ENCODE measurements at places on chromosomes 2 and 18.

DNA sequence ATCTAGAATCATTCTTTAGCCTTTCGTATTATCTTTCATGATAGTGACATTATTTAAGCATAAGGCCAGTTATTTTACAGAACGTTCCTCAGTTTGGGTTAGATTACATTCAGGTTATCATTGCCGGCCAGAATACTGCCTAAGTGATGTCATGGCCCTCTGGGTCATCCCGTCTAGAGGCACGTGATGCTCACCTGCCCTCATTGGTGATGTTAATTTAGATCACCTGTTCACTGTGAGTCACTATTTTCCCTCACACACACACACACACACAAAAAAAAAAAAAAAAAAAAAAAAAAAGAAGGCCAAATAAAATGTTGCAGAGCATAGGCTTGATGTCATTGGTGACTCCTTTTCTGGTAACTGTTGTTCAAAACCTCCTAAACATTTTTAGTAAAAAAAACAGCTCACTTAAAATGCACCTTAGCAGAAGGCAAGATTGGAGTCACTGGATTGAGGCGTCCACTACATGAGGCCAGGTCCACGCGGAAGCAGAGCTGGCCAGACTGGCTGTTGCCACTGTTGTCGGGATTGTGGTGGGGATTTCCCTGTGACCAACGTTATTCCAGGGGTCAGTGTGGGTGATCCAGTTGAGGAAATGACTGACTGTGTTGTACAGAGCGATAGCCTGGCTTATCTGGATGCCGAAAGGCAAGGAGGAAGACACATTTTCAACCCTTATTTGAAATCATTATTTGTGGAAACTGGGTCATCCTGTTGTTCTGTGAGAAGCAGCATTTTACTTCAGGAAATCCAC, 52.1 kb upstream of the CNGA3 start:
- DNase-seq: no peak

DNA sequence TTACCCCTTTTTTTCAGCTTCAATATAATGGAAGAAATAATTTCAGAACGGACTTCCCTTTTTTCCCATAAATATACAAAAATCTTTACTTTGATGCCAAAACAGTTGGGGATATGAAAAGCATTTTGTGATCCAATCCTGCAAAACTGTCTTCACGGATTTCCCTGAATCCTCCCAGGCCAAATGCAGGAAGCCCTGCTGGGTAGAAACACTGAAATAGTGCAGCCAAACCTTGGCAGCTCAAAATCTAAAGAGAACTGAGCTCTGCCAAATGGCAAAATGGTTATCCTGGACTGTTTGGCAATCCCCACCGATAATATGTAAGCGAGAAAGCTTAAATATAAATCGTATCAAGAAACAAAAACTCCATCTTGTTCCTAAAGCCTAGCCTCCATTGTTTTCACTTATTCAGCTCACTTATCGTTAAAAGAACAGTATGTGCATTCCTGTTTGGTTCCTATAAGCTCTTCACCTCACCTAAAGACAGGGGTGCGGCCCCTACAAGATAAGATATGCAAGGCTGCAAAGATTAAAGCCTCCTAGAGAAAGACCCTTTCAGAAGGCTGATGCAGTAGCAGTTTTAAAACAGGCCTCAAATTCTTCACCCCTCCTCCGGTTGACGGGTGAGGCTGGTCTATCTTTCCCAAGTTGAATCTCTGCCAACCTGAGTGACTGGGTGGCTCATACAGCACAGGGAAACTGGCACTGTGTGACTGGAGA, 48.6 kb downstream of the LAMA1 start:
- DNase-seq: no peak

DNA sequence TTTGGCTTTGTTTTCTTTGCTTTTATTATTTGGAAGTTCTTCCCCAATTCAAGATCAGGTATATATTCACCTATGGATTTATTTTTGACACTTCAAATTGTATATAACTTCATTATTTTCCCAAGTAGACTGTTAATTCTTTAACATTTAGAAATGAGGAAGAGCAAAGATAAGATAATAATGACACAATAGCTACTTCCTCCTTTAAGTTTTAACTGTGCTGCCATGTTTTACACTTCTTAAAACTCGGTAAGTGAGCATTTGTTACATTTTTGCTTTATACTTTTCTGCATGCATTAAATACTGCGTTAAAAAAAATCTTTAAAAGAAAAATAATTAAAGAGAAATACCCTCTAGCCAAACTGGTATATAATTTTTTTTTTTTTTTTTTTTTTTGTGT, 32.5 kb downstream of the SLC66A3 start:
- no peak for DNase-seq

DNA sequence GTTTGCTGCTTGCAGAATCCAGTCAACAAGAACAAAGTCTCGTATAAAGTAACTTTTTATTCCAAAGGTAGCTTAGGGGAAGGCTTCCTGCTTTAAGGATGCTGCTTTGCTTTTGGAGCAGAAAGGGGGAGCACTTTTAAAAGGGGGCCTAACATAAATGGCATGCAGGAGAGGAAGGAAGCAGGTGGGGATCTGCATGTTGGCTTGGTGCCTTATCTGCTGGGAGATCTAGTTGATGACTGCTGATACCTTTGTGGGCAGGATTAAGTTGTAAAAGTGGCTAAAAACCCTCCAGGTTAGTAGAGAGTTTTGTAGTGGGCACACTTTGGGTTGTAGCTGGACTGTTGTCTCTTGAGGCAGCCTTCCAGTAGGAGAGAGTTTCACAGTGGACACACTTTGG, 22.5 kb downstream of the UBR3 start:
- DNase-seq: no peak

DNA sequence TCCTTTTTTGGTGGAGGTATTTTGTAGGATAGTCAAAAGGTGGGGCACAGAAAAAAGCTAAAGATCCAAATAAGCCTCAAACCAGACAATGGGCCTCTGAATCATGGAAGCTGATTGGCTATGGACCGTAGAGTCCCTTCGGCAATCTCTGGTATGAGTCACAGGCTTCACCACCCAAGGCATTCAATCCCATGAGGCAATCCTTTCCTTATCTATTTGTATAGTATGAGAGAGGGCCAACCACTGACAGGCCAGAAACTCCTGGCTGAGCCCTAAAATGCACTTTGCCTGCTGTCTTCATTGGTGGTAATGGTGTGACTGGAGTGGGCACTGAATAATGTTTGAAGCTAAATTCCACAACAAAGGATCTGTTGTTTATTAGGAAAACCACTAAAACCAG, 38.7 kb upstream of the MEX3C start:
- no peak for DNase-seq

- DNase-seq: no peak
Measured at GRCh38 chr2:95376311-95377215, 25.9 kb upstream of the FAHD2A start.

DNA sequence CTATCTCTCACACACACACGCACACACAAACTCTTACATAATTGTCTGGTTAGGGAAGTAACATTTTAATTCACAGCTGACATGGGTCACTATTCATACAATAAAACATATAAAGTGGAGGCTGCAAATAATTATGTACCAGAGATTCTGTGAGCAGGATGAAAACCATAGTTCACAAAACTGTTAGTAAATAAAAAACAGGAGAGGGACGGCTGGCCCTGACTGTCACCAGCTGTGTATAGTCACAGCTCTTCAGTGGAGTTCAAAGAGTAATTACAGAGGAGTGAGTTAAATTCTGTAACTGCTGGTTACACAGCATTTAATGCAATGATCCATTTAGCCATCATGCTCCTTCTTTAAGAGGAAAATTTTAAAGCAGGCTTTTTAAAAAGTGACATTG, 76.9 kb downstream of the NRXN1 start:
- DNase-seq: no peak

DNA sequence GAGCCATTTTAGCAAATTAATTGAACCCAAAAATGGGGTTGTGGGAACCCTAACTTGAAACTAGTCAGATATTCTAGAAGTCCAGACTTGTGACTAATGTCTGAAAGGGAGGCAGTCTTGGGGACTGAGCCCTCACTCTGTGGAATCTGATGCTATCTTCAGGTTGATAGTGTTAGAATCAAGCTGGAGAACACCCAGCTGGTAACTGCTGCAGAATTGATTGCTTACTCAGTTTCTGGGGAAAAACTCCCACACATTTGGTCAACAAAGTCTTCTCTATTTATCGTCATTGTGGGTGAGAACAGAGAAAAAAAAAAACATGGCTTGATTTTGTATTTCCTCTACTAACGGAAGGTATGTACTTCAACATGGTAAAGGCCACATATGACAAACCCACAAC, 1925.8 kb upstream of the CELF4 start:
- no peak for DNase-seq

DNA sequence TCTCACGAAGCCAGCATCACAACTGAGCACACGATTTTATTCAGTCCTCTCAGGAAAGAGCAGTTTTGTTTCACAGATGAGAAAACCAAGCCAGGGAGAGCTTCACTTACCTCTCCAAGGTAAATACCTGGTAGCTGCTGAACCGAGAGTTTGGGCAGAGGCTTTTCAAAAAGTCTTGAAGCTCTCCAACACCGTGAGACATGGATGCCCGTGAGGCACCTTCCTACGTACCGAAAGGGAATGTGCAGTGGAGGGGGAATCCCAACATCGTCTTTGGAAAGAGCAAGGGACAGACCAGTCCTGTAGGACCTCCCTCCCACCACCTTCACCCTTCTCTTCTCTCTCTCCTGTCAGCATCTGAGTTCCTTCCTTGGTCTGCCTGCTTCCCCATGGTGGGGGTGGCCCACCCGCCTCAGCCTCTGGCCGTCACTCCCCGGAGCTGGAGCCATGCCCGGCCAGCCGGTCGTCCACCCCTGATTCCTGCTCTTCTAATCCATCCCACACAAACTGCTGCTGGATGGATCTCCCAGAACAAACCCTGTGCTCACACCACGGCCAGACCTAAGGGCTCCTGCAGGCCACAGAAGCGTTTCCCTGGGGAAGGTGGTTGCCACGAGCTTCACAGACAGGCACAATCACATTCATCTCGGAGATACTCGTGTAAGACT, 97.3 kb upstream of the SNTG2 start:
- no peak for DNase-seq

DNA sequence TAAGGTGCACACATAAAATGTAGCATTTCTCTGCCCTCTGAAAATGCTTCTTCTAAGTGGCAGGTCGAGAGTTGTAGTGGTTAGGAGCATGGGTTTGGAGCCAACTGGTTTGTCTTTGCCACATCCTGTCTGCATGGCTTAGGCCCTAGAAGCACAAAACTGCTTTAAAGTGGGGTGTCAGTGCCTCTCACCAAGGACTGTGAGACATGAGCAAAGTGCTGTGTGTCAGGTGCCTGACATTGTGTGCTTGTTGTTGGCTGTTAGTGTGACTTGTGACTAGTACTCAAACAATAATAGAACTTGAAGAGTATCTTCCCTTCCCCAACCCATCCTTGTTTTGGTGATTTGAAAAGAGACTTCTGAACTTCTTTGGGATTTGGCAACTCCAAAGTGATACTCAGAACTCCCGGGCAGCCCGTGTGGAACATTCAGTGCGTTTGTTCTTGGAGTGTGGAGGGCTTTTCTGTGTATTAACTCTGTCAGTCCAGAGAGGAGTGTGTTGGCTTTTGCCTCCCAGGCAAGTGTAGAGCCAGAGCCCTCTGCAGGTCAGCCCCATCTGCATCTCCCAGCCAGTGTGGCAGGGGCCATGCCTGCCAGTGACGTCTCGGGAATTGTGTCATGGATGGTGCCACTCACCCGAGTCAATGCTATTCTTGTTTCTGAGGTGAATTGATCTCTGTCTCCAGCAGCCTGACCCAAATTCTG, 5.0 kb downstream of the MGAT5 start:
- peak; percentile 22 for DNase-seq

DNA sequence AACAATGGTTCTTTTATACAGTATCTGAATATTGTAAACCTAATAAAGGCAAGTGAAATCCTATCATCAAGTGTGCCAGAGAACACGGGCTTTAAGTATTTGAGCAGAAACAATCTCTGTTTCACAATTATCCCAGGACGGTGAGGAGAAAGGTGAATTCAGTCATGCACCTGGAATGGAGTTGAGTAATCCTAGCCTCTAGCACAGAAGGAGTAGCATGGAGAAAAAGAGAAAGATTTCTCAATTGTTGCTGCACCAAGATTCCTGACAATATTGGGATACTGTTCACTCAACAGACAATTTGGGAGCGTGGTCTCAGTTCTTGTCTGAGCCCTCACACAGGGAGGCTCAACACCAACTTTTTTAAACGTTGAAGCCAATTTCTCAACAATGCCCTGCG, 510.6 kb downstream of the SOX11 start:
- DNase-seq: no peak

DNA sequence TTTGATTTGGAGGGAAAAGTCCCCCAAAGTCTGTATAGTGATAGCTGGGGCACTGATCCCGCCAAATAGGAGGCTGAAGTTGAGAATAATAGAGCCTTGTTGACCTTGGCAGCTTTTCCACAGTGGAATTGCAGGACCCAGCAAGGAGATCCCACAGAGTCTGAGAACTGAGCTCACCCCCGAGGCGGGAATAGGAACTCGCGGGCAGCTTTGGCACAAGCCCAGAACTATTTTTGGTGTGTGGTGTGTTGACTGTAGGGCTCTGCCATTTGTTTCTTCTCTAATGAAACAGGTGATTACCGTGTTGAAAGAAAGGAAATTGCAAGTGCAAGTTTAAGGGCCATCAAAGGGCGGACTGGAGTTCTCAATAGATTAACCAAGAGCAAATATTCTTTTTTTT, 34.0 kb downstream of the SH3RF3 start:
- no peak for DNase-seq

DNA sequence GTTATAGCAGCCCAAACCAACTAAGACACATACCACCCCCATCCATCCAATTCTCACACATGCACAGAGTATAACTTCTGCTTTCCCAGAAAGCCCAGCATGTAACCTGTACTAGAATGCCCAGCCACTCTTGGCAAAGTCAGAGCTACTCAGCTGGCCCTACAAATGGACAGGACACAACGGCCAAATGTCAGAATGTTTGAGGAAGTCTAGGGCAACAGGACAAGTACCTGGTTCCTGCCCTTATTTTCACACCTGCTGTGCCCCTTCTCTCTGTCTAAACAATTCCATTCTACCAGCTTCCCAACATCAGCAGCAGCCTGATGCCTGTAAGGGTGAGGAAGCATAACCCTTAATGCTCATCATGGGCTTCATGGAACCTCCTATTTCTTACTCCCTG, 15.1 kb upstream of the BZW1 start:
- DNase-seq: no peak

DNA sequence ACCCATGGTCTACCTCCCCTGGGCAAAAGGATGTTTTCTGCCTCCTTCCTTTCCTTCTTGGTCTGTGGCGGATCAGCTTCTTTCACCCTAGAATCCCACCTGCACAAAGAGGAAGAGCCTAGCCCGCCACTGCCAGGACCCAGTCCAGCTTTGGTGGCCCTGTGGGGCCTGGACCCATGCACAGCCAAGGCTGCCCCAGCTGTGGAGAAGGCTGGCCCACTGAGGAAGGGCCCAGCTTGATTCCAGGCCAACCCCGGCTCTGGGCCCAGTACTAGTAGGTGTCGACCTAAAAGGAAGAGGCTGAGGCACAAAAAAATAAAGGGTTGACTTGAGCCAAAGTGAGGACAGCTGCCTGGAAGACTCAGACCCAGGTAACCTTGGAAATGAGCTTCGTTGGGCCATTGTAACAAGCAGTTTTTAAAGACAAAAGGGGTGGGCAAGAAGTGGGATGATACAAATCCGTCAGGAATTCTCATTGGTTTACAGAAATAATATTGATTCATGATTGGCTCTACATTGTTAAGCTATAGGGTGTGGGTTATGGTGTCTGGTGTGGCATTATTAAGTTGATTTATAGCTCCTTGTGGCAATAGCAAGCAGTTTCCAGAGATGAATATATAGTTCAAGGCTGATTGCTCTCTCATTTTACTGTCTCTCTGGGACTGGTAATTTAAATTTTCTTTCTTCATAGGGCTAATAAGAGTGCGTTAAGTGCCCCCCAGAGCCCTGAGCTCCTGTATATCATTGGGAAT, 29.8 kb upstream of the MAL start:
- no peak for DNase-seq
